Left renal cortex interstitium (tissue), 4 donors: ENCODE measurements at places on chromosomes 16 and 17.

DNA sequence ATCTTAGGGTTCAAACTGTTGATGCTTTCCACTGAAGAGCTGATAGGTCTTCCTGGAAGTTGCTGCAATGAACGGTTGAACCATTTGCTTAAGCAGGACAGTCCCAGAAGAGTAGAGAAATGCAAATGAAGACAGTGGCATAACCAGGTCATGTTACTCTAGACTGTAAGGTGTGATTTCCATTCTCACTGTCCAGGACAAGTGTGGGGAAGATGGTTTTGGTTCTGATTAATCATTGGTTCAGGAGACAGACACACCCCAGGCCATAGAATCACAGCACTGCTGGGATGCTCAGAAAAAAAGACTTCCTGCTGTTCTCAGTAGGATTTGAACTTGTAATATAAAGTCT is 34.8 kb upstream of the XYLT2 start:
- DNase-seq = no peak

DNA sequence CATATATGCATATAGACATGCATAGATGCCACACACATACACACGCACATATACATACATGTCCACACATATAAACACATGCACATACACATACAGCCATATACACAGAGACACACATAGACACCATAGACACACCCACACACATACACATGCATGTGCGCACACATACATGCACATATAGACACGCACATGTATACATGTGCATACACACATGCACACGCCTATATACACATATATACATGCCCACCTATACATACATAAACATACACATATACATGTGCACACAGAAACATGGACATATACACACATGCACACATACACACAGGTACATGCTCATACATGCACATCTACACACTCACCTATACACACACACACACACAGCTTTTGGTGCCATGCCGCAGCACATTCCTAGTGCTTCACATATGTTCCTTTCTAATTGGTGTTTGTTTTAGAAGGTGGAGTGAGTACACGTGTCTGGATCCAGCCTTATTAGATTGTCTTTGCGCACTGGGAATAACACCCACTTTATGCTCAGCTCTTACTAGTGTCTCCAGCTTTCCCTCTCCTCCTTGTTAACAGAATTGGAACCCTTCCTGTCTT is 198.0 kb downstream of the RPTOR start:
- no peak for DNase-seq

DNA sequence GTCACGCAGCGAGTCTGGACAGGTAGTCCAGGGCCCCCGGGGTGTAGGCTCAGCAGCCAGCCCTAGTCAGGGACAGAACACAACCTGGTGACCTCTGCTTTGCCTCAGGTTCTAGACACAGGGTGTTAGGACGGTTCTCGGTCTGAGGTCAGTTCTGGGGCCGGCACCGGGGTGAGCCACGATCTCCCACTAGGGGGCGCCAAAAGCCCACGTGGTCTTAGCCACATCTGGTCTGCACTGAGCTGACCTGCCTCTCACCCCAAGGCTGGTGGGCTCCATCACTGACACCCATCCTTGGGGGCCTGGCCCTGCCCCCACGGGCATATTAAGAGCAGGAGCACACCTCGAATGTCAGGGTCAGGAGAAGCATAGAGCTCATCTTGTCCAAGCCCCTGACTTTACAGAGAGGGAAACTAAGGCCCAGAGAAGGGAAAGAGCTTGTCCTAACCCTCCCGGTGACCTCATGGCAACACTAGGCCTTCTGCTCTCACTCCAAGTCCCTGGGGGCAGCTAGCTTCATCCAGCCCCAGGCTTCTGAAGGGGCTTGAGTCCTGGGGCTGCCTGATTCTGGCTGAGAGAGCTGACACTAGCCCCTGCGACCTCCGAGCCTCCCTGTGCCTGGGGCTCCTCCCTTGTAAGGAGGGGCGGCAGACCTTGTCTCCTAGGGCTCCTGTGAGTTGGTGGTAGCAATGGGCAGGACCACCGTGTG is 9.0 kb downstream of the SLC5A10 start:
- no peak for DNase-seq

- no peak for DNase-seq
Measured at GRCh38 chr16:85396879-85397871, 215.9 kb upstream of the GSE1 start.

DNA sequence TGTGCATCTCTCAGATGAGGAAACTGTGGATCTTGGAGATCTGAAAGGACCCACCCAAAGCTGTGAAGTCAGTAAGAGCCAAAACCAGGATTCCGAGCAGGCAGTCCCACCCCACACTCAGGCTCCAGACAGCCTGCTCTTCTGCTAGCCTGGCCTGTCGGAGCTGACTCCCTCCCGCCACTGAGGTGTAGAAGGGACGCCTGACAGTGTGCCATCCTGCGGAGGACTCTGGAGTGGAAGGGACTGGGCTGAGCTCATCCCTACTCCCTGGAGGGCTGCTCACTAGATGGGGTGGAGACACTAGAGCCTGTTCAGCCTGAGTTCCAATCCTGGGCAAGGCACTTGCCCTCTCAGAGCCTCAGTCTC is 36.0 kb downstream of the WFDC1 start:
- no peak for DNase-seq

GRCh38 chr17:72654706-72655105 is 437.8 kb downstream of the SLC39A11 start:
- no peak for DNase-seq

- DNase-seq = no peak
Measured at GRCh38 chr17:69936996-69937395, 138.0 kb upstream of the KCNJ16 start.

GRCh38 chr17:66126231-66126630 is 65.7 kb downstream of the CEP112 start:
- no peak for DNase-seq

GRCh38 chr17:46773221-46773605 is 45.3 kb downstream of the WNT3 start:
- DNase-seq = no peak

DNA sequence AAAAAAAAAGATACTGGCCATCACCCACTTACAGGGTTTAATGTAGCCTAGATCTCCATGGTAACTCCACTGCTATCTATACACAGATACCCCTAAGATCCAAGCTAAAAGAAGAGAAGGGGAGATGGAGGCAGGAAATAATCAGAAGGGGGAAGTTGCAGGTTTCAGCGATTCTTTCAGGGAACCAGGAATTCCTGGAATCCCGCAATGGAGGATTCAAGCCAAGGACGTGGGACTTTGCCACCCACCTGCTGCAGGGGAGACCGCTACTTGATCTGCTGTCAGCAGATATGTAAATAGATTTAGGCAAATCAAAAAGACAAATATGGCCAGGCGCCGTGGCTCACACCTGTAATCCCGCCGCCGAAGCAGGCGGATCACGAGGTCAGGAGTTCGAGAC is 121.1 kb downstream of the AIPL1 start:
- DNase-seq = no peak
